ENCODE measurements at places on chromosomes 1 and 21.

DNA sequence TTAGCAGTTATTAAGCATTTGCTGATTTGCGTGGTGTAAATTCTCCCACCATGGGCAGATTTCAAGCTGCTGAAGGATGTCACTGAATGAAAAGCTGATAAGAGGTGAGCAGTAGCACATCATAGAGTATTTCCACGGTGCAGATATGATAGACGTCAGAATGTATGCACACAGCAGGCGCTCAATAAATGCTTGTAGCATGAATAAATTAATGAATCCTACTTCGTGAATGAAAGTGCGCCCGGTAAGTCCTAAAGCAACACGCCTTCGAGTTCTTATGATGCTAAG lies 510 bp upstream of the UBIAD1 start:
- DNase-seq: no peak

- no peak for DNase-seq
Observed at GRCh38 chr1:205056188-205056611, 13.2 kb downstream of the CNTN2 start.

DNA sequence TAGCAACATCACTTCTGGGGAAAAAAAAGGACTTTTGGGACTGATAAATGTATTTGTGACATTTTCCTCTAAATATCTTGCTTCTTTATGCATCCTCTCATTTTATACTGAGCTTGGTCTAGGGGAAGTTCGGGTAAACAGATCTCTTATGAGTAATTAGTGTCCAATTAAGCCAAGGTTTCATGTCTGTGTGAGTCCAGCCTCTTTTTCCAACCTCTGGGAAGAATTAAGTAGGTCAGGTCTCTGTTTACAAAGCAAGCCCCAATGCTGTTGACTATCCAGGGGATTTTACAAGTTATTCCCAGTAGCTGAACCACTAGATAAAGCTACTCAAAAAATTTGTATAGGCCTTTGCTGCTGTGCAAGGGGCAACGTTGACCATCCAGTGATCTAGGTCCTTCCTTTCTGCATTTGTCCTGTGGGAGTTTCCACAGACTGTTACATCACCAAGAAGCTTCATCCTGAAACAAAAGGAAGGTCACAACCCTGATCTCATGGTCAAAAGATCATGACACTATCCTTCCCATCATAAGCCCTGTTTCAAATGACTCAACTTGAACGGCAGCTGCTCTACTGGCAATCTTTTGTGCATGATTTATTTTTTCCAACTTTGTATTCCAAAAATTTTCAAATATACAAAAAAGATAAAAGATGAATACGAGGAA lies 74.3 kb downstream of the ETS2 start:
- DNase-seq: no peak

DNA sequence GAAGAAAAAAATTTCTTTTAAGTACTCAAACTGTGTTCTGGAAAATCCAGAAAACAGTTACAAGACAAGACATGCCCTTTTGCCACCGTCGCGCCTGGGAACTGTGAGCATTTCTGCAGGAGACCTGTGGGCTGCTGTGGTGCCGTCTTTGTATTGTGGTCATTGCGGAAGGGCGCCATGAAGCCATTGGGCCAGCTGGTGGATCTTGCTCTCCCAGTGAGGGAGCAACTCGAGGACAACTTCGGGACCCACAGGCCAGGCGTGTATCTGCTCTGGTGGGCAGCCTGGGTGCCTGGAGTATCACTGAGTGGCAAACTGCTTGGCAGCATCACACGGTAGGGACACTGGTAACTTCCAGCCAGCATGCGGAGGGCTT lies 3.8 kb upstream of the THEMIS2 start:
- DNase-seq: no peak

GRCh38 chr1:160407839-160408801 lies 7.8 kb downstream of the VANGL2 start:
- no peak for DNase-seq

- DNase-seq: no peak
Observed at GRCh38 chr1:91527266-91527765, 26.7 kb downstream of the CDC7 start.

DNA sequence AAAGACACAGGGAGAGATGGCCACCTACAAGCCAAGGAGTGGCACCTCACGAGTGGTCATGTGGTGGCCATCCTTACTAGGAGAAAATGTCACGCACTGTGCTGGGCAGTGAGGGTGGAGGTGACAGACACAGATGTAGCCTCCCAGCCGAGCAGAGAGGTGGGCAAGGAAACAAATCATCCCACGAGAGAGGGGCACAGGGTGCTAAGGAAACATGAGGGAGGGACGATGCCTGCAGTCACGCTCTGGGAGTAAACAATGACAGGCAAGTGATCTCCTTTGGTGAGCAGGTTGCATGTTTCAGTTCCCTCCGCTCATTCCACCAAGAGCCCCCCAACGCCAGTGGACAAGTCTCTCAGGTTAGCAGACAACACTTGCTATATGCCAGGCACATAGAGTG lies 65.8 kb downstream of the CD247 start:
- no peak for DNase-seq

DNA sequence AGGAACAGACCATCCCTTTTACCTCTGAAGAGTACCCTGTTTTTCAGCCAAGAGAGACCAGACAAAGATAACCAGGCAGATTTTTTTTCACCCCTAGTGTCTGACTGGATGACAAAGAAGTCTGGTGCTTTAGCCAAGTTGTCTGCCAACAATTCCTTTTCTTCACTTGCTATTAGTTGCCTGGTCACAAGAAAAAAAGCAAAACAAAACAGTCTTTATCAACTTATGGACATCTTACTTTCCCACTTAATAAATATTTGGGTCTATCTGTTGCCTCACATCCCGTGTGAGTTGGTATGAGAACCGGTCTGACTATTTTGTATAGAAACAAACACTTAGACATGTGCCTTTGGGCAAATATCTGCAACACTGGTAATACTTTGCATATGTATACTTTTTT lies 662.9 kb downstream of the PLPP3 start:
- no peak for DNase-seq

- DNase-seq: peak; percentile 69
Observed at GRCh38 chr21:33403786-33404585, 773 bp downstream of the IFNGR2 start.

DNA sequence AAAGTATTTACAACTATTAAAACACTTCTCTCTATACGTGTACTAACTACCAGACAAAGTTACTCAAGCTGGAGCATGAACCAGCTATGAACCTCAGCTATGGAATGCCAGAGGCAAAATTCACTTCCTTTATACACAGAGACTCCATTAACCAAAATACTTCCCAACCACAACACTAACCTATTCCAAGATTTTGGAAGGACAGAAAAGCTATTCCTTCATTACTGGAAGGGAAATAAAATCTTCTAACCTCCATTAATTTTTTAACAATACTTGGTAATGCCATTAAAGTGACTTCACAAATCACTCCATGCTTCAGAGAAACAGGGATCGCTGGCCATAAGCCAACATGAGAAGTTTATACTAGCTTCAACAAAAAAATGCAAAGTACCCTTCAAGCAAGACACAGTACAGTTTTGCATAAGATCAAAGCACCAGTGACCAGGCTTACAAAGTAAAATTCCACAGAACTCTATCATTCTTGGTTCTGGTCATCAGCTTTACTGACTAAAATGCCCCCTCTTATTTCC lies 58.0 kb downstream of the PUM1 start:
- no peak for DNase-seq
